ENCODE measurements at places on chromosomes 7 and 10. TPM values are rescaled to one million over a fixed set of nuclear protein-coding genes. Genes with fewer than 3 reads are reported as not detected.
A peak's percentile ranks its signal among the peaks of the same experiment; 100 is the strongest.

Gene ARHGEF35
- total RNA-seq: 1.2 TPM

Gene LRGUK
- 1.0 TPM for total RNA-seq

GRCh38 chr10:80203835-80204676 lies 1.3 kb downstream of the ANXA11 start:
- DNase-seq: no peak

DNA sequence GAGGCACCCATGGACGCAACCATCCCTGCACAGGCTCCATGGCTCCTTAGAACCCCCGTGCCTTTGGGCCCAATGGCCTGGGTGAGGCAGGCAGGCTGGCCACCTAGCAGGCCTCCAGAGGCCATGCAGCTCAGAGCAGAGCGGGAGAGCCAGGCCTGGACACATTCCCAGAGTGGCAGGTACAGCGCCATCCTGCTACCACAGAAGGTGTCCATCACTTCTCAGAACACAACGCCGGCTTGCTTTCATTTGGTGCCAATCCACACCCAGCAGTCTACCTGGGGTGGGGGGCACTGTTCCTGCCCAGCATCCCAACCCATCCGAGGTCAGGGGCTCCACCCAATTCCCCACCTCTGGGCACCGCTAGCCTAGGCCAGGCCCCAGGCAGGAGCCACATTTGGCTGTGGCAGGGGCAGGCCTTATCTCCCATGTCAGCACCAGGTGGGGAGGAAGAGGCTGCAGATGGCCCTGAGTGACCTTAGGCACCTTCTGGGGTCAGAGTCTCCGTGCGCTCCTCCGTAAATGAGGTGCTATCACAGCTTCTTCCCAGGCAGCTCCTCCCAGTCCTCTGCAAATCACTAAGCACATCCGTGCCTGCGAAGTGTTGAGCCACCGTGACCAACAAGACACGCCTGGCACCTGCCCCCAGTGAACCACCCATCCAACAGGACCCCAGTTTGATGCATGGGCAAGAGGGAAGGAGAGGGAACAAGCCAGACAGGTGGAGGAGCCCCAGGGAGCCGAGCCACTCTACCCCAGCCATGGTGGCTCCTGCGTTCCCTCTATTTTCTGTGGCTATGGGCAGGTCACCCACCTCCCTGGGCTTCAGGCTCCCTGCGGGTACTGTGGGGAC lies 14.2 kb downstream of the KCNH2 start:
- no peak for DNase-seq

DNA sequence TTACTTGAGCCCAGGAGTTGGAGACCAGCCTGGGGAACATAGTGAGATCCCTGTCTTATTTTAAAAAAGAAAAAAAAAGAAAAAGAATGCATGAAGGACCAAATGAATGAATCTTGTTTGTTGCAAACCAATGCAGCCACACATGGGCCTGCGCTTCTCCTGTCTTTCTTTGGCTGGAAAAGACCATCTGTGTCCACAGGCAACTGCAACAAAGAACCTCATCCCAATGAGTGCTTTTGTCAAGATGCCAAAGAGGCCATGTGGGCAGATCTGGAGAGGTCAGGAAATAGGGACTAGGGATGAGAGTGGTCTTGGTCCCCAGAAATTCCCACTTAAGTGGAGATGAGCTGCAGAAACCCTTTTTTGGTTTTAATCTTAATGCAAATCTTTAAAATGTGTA lies 49.8 kb upstream of the DUSP5 start:
- DNase-seq: no peak

- peak; percentile 86 for DNase-seq
Measured at GRCh38 chr10:117496616-117497028, 45.9 kb upstream of the EMX2 start.

- no peak for DNase-seq
Measured at GRCh38 chr7:147904219-147904576, 686.4 kb upstream of the C7orf33 start.

DNA sequence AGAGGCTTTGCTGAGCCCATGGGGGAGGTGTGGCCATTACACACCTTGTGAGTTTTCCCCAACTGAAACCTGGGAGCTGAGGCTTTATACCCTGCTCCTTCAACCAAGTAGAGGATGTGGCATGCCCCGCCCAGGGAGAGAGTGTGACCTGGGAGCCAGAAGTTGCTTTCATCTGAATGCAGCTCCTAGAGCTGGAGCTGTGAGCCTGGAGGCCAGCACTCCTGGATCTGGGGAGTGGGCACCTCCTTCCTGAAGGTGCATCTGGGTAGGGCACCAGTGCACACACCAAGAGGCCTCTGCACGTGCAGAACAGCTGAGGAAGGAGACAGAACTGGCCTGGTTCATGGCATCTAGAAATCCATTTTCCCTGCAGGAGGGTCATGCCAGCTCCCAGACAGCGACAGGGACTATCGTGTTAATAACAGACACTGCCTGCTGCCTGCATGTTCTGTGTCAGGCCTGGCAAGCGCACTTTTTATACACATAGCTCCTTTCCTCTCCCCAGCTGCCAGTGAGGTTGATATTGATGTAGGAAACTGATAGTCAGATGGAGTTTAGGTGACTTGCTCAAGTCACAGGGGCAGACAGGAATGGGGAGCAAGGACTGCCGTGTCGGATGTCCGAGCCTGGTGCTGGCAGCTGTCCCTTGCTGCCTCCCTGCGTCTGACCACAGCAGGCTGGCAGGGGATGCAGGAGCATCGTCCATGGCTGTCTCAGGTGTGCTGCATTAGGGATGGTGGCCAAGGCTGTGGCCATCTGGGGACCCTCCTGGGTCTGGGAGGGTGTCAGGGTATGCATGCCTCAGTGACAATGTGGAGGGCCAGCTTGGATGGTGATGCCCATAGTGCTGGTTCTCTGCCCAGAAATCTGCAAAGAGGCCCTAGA lies 189.9 kb upstream of the CXCL12 start:
- no peak for DNase-seq

- DNase-seq: no peak
Measured at GRCh38 chr7:26090927-26091519, 61.0 kb upstream of the NFE2L3 start.

DNA sequence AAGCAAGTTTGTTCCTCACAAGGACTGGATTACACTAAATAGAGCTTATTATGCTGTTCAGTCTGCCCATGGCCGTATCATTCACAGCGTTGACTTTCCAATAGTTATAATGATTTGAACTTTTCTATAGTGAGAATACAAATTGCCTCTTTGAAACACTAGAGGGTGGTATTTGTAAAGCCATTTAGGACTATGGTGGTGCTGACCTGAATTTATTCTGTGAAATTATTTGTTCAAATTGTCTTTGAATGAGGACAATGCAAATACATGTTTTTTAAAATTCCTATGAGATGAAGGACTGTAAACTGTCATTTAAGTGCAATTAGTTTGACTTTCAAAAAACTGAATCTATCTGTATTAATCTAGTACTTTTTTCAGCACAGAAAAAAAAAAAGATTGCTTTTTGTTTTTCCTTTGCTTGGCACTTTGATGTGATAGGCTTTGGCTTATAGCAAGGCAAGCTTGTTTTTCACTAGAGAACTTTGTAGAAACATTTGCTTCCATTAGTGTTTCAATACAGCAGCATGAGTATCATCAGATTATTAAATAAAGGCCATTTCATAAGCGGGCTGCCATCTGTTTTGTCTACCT lies 122.7 kb upstream of the TMEM229A start:
- no peak for DNase-seq
